ENCODE measurements at places on chromosomes 2 and 18.

DNA sequence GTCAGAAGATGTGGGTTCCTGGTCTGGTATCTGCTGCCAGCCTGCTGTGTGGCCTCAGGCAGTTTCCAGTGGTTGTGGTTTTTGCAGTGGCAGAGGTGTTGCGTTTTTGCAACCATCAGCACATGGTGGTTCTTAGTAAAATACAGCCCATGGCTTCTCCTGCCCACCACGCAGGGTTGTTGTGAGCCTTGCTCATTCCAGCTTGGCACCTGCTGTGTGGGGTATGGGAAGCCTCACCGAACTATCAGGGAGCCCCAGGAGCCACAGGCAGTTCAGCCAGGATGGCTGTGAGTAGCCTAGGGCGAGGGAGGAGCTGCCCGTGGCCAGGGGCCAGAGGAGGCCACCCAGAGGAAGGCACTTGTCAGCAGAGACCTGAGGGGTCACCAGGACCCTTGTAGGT, 9.8 kb downstream of the ARID5A start:
- peak; percentile 54 for DNase-seq

GRCh38 chr2:10814571-10815331, 2.2 kb upstream of the PDIA6 start:
- DNase-seq: no peak

GRCh38 chr2:240143276-240143675, 2.8 kb upstream of the OTOS start:
- DNase-seq: no peak

DNA sequence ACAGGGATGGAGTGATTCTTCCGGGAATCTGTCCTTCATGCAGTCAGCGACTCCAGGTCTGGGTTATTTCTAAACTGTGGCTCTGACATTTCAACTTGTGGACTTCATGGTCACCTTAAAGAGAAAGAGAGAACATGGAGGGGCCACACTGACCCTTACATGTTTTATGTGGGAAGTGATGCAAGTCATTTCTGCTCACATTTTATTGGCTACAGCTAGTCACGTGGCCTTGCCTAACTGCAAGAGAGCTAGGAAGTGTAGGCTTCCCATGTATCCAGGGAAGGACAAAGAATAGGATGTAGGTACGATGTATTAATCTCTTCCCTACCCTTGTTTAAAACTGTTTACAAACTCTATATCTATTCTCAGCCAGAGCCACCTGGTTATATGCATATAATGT, 30.3 kb upstream of the AFTPH start:
- DNase-seq: no peak

DNA sequence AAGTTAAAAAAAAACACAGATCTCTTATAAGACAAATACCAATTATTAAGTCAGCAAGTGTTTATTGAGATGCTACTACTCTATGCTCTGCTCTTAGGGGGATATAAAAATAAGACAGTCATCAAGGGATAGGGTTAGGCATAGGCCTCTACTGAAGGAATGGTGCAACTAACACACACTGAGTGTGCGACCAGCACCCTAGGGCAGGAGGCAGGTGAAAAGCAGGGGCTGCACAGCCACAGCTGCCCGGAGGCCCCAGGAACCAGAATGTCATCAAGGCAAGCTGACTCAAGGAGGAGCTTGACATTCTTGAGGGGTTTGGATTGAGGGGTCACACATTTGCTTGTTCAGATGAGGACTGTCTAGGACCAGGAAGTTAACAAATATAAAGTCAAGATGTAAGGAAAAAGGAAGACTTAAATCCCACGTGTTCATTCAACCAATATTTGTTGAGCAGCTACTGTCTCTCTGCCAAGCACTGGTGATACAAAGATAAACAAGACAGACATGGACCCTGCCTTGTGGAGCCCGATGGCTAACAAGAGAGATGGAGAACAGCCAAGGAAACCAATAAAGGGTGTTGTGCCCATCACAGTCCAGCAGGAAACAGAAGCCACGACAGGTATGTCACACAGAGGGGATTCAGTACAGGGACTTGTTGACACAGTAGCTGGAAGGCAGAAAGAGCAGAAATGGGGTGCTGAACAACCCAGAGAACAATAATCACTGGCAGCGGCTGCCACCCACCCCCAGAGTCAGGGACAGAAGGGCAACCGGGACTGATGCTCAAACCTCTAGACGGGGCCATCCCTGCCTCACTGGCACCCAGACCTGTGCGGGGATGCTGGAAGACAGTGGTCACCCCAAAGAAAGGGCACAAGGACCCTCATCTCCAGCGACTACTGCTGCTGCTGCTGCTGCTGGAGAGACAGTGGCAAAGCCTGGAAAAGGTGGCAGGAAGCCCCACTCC, 45.8 kb upstream of the MAL start:
- no peak for DNase-seq

DNA sequence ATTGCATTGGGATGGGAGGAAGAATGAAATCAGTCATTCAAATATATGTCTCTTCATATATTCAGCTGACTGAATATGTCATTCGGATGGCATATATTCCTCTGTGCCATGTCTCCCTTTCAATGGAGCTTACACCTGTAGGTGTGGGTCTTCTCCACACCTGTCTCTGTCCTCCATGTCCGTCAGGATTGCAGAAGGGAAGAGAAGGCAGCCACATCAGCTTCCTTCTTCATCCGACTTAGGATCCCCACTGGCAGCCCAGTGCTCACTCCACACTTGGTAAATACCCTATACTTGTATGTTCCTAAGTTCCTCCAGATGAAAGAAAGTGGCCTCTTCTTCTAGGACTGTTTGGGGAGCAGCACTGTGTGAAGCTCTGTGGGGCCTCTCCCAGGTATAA, 250.1 kb downstream of the BCL2 start:
- DNase-seq: no peak

DNA sequence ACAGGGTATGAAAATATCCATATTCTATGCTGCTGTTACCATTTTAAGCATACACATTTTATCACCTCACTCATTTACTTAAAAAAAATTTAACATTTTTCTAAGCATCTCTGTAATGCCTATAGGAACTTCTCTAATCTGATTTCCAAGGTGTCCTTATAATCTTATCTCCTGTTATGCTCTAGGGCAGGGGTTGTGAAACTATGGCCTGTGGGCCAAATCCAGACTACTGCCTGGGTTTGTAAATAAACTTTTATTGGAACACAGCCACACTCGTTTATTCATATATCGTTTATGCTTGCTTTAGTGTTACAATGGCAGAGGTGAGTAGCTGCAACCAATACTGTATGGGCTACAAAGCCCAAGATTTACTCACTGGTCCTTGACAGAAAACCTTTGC, 151.6 kb downstream of the RAPGEF4 start:
- DNase-seq: no peak

- no peak for DNase-seq
Observed at GRCh38 chr2:174870787-174871186, 106.5 kb upstream of the CHRNA1 start.

DNA sequence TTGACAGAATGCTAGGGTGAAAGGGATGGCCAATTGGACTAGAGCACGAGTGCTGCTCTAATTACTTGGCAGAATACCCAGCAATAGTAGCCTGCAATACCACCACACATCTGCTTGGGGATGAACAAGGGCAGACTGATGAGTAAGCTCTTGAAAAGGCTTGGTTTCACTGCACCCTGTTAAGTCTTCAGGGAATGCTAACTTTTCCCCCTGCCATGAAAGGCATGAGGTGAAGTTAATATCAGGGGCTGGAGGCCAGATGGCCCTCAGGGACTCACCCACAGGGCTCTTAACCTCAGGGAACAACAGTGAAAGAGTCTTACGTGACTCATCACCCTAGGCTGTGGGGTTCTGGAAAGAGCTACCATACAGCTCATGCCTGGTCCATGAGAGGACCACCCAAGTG, 51.7 kb upstream of the MYL1 start:
- no peak for DNase-seq

- DNase-seq: no peak
Observed at GRCh38 chr2:4695281-4695861, 992.0 kb downstream of the DCDC2C start.

- no peak for DNase-seq
Observed at GRCh38 chr2:241547781-241548450, 10.6 kb upstream of the BOK start.

GRCh38 chr2:192487636-192488035, 292.9 kb upstream of the TMEFF2 start:
- no peak for DNase-seq

DNA sequence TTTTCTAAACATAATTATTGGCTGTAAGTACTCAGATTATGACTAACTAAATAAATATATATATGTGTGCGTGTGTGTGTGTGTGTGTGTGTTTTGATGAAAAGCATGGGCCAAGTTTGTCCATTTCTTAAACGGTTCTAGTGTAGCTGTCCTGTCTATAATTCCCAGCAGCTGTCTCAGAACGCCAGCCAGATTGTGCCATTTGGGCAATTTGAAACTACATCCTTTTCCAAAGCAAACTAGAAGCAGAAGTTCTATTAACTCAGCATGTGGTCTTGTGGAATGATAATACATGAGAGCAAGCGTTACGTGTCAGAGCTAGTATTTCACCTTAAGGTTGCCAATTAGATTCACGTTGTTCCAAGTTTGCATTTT, 1.7 kb downstream of the ARHGAP28 start:
- DNase-seq: no peak

GRCh38 chr2:126990605-126991532, 92.2 kb downstream of the TEX51 start:
- no peak for DNase-seq

DNA sequence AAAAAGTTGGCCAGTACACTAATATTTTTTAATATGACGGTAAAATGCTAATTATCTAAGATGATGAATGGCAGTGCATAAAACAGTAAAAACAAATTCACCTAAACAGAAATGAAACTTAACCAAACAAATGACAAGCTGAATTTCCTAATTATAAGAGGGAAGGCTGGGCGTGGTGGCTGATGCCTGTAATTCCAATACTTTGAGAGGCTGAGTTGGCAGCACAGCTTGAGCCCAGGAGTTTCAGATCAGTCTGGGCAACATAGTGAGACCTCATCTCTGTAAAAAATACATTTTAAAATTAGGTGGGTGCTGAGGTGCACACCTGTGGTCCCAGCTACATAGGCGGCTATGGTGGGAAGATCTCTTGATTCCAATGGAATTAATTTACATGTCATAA, 120.1 kb downstream of the USP34 start:
- no peak for DNase-seq

- peak; percentile 52 for DNase-seq
Observed at GRCh38 chr18:76922107-76922506, 99.8 kb downstream of the ZNF236 start.

DNA sequence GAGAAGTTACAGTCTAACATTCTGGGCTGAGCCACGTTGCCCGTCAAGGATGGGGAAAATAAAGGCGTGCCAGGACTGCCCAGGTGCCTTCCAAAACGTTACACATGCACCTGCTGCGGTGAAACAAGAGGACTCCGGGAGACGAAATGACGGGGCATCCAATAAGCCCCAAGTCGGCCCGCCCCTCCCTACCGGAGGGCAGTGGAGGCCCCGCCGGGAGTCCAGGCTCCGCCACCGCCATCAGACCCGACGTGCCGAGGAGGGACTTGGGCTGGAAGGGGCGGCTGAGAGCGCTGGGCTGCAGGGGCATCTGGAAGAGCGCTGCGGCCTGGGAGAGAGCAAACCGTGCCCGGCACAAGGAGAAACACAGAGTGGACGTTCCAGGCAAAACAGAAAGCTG, 112.5 kb upstream of the GPC1 start:
- no peak for DNase-seq

- no peak for DNase-seq
Observed at GRCh38 chr2:32249731-32250236, 14.9 kb downstream of the NLRC4 start.

DNA sequence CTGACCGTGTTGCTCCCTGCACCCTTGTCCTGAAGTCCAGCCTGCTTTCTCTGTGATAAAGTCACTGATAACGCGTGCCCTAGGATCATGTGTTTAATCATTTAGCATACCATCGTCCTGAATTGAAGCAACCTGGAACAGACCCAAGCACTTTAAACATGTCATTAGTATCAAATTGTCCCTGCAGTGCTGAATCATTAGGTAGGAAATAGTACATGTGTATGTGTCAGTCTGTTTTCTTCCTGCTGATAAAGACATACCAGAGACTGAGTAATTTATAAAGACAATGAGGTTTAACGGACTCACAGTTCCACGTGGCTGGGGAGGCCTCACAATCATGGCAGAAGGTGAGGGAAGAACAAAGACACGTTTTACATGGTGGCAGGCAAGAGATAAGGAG, 2.8 kb downstream of the ASB18 start:
- DNase-seq: no peak

GRCh38 chr2:151576080-151576479, 158.2 kb downstream of the NEB start:
- no peak for DNase-seq

- peak; percentile 31 for DNase-seq
Observed at GRCh38 chr2:179268277-179268925, 3.8 kb upstream of the SESTD1 start.

- DNase-seq: no peak
Observed at GRCh38 chr18:49855711-49856415, 42.5 kb upstream of the ACAA2 start.

Measured in stimulated activated CD8-positive, alpha-beta memory T cell treated with anti-CD3 and anti-CD28 coated beads, Interleukin-4, amount 100 ng/mL, for 48 hours (primary cell).